Stimulated activated CD8-positive, alpha-beta memory T cell treated with anti-CD3 and anti-CD28 coated beads, Interleukin-4, amount 100 ng/mL, for 1 hour (primary cell): ENCODE measurements at places on chromosomes 3 and 15.

GRCh38 chr15:96052572-96053030, 277.9 kb upstream of the NR2F2 start:
- no peak for DNase-seq

- DNase-seq = no peak
Observed at GRCh38 chr3:142394921-142395622, 52.8 kb downstream of the XRN1 start.

DNA sequence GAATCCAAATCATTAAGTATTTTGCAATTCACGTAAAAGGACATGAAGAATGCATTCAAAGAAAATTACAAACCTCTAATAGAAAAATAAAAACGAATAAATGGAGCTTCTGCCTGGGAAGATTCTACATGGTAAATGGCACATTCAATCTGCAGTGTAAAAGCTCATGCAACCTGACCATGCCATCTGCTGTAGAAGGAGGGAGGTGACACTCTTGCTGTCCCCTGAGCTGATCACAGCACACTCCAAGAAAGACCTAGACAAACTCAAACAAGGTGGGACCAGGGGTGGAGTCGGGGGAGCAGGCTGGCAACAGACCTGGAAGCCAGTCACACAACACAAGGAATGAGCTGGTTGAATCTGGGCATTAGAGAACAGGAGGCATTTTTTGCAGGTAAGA, 101.8 kb downstream of the BDH1 start:
- DNase-seq = no peak

DNA sequence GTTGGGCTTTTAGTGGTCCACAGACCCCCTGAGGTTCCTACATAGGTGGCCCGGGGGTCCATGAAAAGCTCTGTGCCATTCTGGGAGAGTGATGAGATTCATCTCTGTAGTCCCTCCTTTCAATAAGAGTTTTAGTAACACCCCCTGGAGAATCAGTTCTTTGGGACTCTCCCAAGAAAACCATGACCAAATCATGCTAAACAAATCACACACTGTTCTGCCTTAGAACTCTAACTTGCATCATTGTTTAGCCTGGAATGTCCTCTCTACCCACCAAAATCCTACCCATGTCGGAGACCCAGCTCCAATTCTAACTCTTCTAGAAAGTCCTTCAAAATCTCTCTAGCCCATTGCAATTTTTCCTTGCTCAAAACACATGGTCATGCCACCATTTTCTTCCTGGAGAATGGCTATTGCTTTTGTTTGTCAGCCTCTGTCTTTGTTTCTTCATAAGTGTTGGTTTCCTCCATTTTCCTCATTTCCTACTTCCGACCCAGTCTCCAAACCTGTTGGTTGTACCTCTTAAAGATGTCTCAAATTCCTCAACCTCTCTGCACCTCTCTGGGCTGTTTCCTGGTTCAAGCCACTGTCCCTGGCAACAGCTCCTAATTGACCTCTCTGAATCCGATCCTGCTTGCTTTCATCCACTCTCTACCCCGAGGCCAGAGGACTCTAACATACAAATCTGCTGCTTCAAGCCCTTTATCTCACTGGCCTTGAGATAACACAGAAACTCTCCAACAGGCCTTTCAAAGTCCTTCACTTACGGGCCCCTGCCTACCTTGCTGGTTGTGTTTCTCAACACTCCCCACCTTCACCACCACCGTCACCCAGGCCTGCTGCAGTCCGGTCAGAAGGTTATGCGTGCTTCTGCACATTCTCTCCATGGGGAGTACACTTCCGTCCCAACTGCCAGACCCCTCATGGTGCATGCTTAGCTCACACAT, 23.7 kb downstream of the CYP19A1 start:
- no peak for DNase-seq

- DNase-seq = no peak
Observed at GRCh38 chr15:60259469-60259868, 138.3 kb downstream of the ANXA2 start.

GRCh38 chr15:75452865-75453702, 1.6 kb upstream of the SIN3A start:
- peak; percentile 2 for DNase-seq

- DNase-seq = no peak
Observed at GRCh38 chr3:150005243-150006112, 34.8 kb upstream of the PFN2 start.

GRCh38 chr3:192253138-192253887, 474.0 kb downstream of the FGF12 start:
- no peak for DNase-seq

- no peak for DNase-seq
Observed at GRCh38 chr3:157056035-157056434, 103.9 kb downstream of the CCNL1 start.

GRCh38 chr3:196983186-196983585, 14.6 kb upstream of the PIGZ start:
- DNase-seq = no peak

DNA sequence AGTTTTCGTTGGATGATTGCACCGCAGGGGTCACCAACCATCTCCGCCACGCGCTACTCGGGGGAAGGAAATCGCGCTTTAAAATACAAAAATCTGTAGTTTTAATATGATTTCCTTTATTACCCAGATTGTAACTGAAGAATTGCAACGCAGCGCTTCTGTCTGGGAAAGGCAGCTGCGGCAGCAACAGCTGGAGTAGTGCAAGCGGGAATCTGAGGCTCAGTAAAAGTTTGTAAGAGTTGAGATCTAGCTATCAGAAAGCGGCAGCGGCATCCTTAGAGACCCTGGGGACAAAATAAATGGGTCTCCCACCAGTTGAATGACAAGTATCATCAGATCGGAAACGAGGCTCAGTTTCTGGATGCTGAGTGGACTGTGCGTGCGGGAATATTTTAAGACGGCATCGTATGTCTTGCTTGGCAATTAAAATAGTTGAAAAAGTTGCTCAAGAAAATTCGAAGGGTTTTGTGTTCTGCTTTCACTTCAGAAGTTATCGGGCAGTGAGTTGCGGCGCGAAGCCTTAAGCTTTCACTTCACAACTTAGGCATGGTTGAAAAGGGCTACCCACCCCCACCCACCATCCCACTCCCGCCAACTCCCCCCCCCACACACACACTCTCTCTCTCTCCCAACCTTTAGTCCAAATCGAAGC, 2.7 kb downstream of the MECOM start:
- no peak for DNase-seq

DNA sequence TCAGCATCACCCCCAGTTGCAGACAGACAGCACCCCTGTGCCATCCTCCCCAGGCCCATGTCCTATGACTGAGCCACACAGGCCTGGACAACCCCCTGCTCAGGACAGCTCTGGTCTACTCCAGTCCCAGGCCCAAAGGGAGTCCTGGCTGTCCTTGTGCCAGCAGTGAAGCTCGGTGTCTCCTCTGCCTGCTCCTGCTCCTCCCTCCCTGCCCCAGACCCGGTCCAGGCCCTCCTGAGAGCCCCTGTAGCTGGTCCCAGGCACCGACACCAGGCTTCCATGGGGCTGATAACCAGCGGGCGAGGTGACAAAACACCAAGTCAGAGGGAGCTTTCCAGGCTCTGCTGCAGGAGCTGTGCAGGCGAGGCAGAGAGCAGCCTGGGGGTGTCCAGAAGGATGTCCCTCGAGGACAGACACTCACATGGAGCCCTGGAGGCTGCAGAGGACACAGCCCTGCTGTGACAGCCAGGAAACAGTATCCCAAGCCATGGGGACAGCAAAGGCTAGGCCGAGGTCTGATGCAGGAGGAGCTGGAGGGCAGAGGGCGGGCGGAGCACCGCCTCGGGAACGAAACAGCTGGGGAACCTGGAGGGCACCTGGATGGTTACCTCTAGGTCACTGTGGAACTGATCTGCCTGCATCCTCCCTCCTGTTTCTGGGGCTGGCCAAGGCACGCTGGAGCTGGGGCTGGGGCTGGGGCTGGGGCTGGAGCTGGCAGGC, 103.8 kb upstream of the PRR20G start:
- no peak for DNase-seq

DNA sequence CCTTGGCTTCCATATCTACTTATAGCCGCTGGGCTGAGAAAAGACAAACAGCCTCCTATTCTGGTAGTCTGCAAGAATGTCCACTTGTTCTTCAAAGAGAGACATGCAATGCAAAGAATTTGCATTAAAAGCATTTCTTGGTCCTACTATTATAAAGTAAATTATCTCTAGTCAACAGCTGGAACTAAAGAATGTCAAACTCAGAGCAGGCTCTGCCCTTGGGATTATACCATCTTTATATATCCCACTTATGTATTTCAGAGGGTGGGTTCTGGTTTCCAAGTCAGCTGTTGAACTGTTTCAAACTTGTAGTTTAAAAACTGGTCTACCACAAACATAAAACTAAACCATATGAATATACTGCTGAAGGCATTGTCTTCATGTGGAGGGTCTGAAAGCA, 7.0 kb upstream of the ACTC1 start:
- no peak for DNase-seq

GRCh38 chr3:192875971-192876565, 41.6 kb downstream of the MB21D2 start:
- no peak for DNase-seq

DNA sequence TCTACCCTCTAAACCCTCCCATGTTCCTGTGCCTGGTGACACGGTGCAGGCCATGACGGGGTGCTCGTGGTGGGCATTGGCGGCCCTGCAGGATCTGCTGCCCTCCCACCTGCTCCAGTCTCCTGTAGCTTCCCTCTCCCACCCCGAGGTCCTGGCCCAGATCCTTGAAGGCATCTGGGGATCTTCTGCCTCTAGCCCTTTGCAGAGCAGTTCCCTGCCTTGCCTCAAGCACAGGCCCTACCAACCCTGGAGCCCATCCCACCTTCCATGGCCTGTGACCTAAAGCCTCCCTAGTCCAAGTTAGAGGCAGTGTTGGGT, 27.5 kb upstream of the SEC13 start:
- no peak for DNase-seq

DNA sequence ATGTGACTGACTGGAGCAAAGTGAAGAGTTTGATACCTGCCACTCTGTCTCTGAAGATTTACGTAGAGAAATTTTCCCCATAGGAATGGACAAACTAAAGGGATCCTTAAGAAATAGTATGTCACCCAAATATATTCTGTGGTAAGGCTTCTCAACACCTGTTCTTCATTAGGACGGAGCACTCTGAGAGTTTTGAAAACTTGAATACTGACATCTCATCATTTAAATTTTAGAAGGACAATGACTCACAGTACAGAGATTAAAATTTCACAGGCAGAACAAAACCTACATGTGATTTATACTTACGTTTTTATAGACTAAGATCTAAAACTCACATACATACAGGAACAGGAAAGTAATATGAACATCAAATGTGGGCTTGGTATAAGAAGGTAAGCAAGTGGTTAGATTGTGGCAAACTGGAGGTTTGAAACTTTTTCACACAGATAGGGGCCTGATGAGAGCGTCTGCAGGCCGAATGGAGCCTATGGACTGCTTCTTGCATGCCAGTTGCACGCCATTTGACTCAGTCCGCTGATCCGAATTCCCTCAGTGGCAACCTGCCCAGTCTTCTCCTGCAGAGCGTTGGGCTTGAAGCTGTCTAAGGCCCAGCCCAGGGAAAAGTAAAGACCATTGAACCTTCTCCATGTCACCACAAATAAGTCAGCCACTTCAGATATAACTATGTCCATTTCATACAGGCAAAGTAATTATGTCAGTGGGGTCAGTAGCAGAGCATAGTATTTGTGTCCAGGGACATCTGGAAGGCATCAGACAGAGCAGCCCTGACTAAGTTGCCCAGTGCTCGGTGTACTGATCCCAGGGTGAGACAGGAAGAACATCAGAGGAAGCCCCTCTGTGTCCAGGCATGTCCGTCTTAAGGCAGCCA, 45.7 kb downstream of the ZBTB38 start:
- no peak for DNase-seq

GRCh38 chr3:120062474-120062873, 31.8 kb downstream of the GSK3B start:
- DNase-seq = no peak

DNA sequence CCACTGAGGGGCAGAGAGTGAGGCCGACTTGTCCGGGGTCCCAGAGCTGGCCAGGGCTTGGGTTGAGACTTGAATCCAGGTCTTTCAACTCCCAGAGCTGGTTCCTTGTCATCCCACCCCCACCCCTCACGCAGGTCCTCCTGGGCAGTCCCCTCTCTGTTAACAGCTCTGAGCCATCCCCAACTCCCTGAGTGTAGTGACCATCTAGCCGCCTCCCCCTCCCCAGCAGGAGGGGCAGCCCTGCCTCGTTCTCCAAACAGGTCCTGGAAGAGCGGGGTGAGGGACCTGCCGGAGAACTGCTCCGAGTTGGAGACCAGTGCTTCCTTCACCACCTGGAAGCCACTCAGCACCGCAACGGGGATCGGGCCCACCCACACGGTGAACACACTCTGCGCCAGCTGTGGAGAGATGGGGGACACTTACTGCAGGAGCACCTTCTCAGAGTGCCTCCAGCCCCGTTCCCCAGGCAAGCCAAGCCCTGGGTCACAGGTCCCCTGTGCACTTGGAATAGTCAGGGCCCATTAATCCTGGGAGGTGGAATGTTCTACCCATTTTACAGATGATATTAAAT, 24.4 kb upstream of the PARL start:
- DNase-seq = no peak

DNA sequence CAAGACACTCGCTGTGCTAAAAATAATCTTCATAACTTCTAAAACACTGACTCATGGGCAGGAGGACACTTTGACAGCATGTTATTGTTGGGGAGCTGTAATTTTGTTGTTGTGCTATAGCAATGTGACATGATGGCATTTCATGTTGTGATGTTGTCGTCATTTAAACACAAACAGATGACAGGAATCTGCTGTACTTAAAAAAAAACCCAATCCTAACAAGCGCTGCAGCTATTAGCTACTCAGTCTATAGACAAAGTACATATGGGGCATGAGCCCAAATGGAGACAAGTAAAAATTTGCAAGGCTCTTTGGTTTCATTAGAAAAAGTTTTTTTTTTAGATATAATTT, 828 bp upstream of the ATOSA start:
- DNase-seq = no peak

DNA sequence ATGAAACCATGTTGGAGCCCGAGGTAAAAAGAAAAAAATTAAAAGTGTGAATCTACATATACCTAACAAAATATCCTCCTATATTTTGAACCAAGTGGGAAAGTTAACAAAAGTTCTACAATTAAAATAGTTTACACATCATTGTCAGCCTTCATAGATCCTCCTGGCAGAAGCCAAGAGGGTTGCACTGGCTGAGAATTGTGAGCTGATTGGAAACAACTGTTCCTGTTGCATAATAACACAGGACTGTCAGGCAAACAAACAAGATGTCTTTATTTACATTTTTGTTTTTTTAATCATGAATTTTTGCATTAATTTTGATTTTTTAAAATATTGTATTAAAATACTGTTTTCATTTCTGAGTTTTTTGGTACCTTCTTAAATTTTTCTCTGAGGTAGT, 215.2 kb upstream of the MME start:
- no peak for DNase-seq

DNA sequence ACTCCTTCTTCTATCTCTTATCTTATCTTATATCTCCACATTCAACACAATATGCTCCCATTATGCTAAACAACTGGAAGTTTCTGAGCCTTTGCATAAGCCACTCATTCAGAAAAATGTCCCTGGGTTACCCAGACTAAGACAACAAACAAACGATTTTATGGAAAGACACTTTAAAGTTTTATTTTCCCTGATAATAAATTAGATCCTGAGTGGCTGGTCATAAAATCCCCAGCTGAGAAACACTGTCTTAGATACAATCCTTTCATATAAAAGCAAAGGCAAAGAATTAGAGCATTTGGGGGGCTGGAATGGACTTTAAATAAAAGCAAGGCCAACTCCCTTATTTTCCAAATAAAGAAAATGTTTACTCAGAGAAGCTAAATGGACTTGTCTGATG, 322.3 kb downstream of the GBE1 start:
- DNase-seq = no peak

GRCh38 chr3:149180057-149180573, 41.5 kb downstream of the CP start:
- DNase-seq = no peak
